ENCODE measurements at places on chromosomes 3 and 15.

- DNase-seq = peak; percentile 4
Measured at GRCh38 chr15:58077427-58077826, 11.9 kb upstream of the ALDH1A2 start.

- DNase-seq = no peak
Measured at GRCh38 chr3:51947215-51947900, 5.2 kb downstream of the PARP3 start.

GRCh38 chr3:172627057-172627809, 83.6 kb downstream of the NCEH1 start:
- DNase-seq = no peak

GRCh38 chr3:79167651-79168416, 600.0 kb downstream of the ROBO1 start:
- DNase-seq = peak; percentile 91

DNA sequence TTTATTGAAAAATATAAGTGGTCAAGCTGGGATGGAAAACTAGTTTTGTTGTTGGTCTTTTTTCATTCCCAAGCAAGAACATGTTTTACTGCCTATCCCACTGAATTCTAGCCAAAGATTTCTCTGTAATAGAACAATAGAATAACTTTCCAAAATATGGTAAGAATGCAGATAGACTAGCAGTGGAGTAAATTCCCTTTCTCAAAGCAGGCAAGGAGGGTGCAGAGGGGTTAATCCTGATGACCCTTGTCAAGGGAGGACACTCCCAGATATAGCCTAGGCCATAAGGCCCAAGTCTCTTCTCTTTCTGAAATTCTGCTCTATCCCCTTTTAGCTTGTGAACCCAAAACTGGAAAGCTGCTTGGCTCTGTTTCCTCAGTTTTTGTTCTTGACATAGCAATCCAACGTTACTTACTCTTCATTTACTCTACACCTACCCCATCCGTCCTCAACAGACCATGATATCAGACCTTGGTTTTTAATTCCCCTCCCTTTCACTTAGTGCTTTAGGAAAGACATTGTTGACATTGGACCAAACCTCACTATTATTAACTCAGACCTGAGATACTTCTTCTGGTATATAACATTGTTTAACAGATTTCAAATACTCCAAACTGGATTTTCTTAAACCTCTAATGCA, 453.6 kb upstream of the THBS1 start:
- DNase-seq = peak; percentile 38

GRCh38 chr3:8657804-8658305, 13.3 kb upstream of the SSUH2 start:
- DNase-seq = peak; percentile 72

DNA sequence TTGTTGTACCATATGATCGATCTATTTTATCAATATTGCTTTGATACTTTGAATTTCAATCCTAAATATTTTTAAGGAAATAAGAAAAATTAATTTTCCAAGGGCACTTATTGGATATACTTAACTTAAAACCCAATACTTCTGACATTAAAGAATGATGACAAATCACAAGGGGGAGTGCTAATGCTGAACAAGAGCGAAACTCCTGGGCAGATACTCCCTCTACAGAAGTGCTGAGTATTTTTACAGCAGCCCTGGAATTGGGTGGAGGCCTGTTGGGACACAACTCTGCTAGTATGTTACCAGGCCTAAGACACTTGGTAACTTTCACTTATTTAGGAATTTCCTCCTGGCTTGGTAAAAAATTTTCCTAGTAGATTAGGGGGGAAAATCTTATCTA, 46.2 kb downstream of the DENND6A start:
- peak; percentile 12 for DNase-seq

- no peak for DNase-seq
Measured at GRCh38 chr15:39834256-39834655, 51.6 kb upstream of the FSIP1 start.

- no peak for DNase-seq
Measured at GRCh38 chr3:112230033-112230432, 64.0 kb downstream of the SLC9C1 start.

All from A172 (cell line).